ENCODE measurements at places on chromosomes 5 and 9.

- no peak for DNase-seq
Measured at GRCh38 chr5:80600943-80601693, 31.0 kb upstream of the ANKRD34B start.

DNA sequence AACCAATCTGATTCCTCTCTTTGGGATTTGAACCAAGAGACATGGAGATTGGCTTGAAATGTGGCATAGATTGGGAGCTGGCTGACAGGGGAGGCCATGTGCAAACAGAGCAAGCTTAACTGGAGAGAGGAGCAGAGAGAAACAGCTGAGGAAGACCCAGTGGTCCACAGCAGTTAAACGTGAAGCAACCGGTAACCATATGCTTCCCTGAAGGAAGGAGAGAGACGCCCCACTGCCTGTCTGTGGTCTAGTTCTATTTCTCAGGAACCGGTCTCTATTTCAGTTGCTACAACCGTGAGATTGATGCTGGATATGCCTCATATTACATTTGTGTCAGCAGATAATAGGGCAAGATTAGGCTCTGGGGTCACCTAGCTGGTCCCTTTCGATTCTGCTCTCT, 13.6 kb upstream of the GAS1 start:
- no peak for DNase-seq

- DNase-seq = no peak
Measured at GRCh38 chr5:155258161-155258560, 244.6 kb downstream of the KIF4B start.

GRCh38 chr9:99375481-99375880, 153.4 kb downstream of the SEC61B start:
- no peak for DNase-seq

DNA sequence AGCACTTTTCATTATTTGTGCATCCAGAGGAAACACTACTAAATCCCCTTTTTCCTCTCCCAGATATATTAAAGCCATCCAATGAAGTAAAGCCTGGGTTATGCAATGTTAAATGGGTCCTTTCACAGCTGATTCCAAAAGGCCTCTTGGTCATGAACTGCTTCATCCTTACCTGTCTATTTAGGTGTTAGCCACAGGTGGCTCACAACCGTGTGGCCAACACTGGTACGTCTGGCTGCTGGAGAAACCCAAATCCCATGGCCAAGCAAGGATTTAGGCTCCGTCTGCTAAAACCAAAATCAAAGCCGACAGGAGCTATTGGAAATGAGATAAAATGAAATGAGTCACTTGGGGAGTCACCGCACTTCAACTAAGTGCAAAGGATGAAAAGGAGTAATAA, 193.9 kb downstream of the ADCY2 start:
- no peak for DNase-seq

DNA sequence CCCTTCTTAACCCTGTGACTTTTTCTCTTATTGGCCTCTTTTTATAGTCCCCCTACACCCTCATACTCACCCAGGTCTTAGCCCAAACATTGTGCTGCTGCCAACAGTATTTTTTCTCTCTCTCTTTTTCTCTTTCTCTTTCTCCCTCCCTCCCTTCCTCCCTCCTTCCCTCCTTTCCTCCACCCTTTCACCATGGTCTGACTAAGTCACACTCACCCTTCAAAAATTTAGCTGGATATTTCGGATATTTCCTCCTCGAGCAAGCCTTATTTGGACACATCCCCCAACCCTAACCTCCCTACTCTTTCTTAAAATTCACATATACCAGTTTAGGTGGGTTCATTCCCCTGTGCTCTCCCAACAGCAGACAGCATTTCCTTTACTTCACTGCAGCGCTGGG, 64.7 kb downstream of the FGF1 start:
- DNase-seq = no peak
